ENCODE measurements at places on chromosomes 16 and 17.
A peak's percentile ranks its signal among the peaks of the same experiment; 100 is the strongest.

DNA sequence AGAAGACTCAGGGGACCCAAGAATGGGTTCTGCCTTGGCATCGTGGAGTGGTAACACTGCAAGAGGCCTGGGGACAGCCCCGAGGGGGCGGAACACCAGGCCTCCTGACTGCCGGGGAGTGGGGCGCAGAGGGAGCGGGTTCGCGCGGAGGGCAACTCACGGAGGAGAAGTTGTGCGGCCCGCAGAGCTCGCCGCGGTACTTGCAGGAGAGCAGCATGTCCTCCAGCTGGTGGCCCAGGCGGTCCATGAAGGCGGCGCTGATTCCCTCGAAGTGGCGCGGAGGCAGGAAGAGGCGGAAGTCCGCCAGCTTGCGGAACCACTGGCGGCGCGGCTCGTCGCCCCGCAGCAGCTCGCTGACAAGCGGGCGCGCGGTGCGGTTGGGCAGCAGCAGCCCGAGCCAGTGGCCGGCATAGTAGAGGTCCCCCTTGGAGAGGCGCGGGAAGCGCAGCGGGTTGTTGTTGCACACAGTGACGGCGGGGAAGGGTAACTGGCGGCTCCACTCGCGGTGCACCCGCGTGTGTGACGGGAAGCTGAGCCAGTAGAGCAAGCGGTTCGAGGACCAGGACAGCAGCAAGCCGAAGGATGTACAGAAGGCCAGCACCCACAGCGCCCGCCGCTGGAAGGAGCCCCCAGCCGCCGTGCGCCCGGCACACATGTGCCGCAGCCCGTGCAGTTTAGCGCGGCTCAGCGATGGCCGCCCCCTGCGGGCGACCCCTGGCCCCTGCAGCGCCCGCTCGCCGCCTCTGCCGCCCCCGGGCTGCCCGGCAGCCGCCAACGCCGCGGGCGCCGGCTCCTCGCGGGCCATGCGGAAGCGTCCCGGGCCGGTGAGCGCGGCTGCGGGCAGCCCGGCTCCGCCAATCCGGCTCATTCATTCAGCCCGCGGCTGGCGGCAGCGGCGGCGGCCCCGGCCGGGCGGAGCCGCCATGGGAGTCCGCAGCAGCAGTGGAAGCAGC is 1.6 kb downstream of the ASIC2 start:
- H3K4me1 ChIP-seq, result peaks cover 3% of the 10 kb centered on the region
- H3K36me3 ChIP-seq, result no peaks in the 10 kb centered on the region

DNA sequence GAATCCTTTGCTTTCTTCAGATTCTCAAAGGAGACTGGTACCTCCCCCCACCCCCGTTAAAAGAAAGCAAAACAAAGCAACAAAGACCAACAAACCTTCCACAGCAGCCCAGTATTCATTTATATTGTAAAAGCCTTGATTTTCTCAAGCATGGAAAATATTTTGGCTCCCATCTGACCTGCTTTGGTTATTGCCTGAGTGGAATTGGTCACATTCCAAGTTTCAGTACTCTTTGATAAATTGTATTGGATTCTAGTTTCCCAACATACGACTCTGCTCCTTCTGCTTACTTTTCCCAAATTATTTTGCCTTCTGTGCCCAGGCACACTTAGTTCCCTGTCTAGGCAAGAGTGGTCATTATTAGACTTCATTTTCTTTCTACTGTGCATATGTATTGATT is 1.3 kb downstream of the ABCC11 start:
- no peak for DNase-seq
- no peaks in the 10 kb centered on the region for H3K27me3 ChIP-seq
- peak overlapping the region; percentile 96 for H3K4me3 ChIP-seq
- H3K36me3 ChIP-seq, result no peaks in the 10 kb centered on the region

DNA sequence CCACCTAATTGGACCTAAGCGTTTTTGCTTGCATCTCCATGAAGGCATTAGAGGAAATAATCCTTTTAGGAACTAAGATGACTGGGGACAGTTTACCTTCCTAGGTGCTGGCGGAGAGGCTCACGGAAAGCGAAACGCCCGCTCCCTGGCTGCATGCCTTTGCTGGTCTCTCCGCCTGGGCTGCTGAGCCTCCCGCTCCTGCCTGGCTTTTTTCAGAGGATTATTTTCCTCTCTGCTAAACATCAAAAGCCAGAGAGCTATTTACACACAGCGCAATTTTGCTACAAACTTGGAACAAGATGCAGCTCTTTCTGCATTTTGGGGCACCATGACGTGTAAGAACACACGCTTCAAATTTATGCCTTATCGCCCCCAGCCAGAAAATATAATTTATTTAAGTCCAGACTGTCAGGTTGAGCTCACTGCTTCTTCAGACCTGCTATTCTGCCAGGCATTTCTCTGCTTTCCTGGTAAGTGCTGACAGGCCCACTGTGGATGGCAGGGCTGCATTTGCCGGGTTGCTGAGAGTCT is 124.4 kb downstream of the SPACA3 start:
- no peaks in the 10 kb centered on the region for H3K27me3 ChIP-seq
- no peaks in the 10 kb centered on the region for H3K36me3 ChIP-seq
- DNase-seq, result no peak
- H3K4me3 ChIP-seq, result no peak overlapping the region
- no peak overlapping the region for H3K27ac ChIP-seq

DNA sequence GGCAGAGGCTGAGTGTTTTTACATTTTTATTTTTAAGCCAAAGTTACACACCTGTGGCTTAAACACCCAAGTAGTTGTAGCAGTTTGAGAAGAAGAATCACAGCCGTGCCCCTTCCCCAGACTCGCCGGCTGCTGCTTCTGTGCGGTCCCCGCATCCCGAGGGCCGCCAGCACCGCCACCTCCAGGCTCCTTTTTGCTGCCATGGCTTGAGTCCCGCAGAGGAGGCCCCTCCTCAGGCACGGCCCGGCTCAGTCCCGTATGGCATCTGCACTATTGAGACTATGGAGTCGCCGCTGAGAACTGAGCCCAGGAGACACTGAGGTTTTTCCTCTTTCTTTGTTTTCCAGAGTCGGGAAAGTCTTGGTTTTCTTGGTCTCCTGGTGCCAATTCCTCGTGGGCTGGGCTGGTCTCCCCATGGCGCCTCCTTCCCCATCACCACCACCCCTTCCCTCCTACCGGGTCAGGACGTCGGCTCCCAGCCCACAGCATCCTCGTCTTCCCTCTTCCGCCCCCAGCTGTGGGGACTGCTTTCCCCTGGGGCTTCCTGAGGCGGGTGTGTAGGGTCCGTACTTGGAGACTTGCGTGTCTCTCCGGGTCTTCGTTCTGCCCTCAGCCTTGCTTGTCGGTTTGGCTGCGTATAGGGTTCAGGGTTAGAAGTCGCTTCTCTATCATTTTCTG is 32.6 kb upstream of the CDH15 start:
- H3K4me3 ChIP-seq, result no peak overlapping the region
- peaks cover 43% of the 10 kb centered on the region for H3K36me3 ChIP-seq
- no peaks in the 10 kb centered on the region for H3K27me3 ChIP-seq
- DNase-seq, result peak; percentile 58
- no peaks in the 10 kb centered on the region for H3K4me1 ChIP-seq

DNA sequence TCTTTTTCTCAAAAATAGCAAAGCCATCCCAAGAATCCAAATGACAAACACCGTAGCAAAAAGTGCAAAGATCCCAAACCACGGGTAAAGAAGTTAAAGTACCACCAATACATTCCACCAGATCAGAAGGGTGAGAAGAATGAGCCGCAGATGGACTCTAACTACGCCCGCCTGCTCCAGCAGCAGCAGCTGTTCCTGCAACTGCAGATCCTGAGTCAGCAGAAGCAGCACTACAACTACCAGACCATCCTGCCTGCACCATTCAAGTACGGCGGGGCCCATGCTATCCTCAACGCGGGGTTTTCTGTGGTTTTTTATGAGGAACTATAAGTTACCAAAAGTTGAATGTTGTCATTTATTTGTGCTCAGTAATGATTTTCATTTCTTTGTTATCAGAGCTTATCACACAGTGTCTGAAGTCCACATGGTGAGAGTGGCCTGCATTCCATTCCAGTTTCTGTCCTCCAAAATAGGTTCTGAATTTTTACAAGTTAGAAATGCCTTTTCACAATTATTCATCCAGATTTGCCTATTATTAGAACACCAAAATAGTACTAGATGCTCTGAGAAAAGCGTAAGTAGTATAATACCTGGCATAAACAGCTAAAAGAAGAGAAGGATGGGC is 169.2 kb downstream of the MRTFB start:
- no peaks in the 10 kb centered on the region for H3K27me3 ChIP-seq
- H3K4me3 ChIP-seq, result no peak overlapping the region
- H3K36me3 ChIP-seq, result peaks cover 59% of the 10 kb centered on the region

- no peak overlapping the region for H3K27ac ChIP-seq
- H3K4me3 ChIP-seq, result no peak overlapping the region
- no peak for DNase-seq
- no peaks in the 10 kb centered on the region for H3K27me3 ChIP-seq
- H3K4me1 ChIP-seq, result peaks cover 23% of the 10 kb centered on the region
Observed at GRCh38 chr16:66528294-66528693, 21.6 kb downstream of the TK2 start.
